ENCODE measurements at places on chromosomes 5 and 9.

DNA sequence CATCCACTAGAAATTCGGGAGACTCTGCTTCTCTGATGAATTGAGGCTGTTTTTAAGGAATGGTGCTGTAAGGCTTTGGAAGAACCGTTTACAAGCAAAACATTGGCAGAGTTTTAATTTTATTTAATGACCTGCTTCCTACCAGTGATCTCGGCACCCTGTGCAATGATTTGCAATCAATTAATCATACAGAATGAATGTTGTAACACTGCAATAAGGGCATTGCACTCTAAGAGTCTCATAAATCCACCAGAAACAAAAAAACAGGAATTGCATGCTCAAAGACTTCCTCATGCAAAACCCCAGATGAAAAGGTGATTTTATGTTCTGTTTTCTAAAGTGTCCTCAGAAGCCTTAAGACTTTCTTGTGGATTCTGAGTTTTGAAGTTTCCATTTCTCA lies 295.7 kb downstream of the ARHGEF28 start:
- H3K36me3 ChIP-seq = no peaks in the 10 kb centered on the region
- H3K27me3 ChIP-seq = no peaks in the 10 kb centered on the region
- H3K27ac ChIP-seq = no peak overlapping the region
- peaks cover 10% of the 10 kb centered on the region for H3K4me1 ChIP-seq
- no peak for DNase-seq
- no peak overlapping the region for H3K4me3 ChIP-seq

GRCh38 chr5:122516432-122516743 lies 204.4 kb downstream of the SNCAIP start:
- no peaks in the 10 kb centered on the region for H3K27me3 ChIP-seq
- H3K4me3 ChIP-seq = no peak overlapping the region
- no peak for DNase-seq
- no peak overlapping the region for H3K27ac ChIP-seq
- no peaks in the 10 kb centered on the region for H3K36me3 ChIP-seq

DNA sequence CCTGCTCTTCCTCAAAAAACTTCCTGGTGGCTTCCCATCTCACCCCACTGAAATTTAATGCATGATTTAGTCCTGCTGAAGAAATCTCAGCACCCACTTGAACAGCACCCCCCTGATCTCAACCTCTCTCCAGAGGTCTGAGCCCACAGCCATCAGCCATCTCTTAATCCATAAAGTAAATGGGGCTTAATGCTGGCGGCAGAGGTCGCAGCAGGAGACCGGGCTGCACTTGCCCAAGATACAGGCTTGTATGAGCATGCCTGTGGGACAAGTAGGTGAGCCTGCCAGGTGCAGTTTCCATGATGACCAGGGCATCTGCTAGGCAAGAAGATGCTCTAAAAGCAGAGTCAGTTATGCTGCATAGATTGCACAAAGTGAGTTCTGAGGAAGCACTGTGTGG lies 52.4 kb upstream of the CTXN3 start:
- H3K36me3 ChIP-seq = no peaks in the 10 kb centered on the region
- no peaks in the 10 kb centered on the region for H3K27me3 ChIP-seq
- DNase-seq = no peak
- no peak overlapping the region for H3K27ac ChIP-seq
- no peaks in the 10 kb centered on the region for H3K4me1 ChIP-seq

- H3K27me3 ChIP-seq = peaks cover 8% of the 10 kb centered on the region
- no peaks in the 10 kb centered on the region for H3K36me3 ChIP-seq
- no peak for DNase-seq
- H3K4me3 ChIP-seq = no peak overlapping the region
- no peak overlapping the region for H3K27ac ChIP-seq
- H3K4me1 ChIP-seq = no peaks in the 10 kb centered on the region
Observed at GRCh38 chr5:108515517-108516105, 133.7 kb upstream of the FBXL17 start.

DNA sequence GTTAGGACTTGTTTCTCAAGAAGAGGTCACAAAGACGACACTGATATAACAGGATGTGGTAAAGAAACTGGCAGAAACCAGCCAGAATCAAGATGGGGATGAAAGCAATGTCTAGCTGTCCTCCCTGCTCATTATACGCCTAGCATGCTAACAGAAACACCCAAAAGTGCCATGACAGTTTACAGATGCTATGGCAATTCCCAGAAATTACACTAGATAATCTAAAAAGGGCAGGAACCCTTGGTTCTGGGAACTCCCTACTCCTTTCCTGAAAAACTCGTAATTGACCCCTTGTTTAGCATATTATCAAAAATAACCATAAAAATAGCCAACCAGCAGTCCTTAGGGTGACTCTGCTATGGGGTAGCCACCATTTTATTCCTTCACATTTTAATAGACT lies 10.9 kb upstream of the MRPS30 start:
- H3K4me3 ChIP-seq = no peak overlapping the region
- no peak for DNase-seq
- H3K4me1 ChIP-seq = no peaks in the 10 kb centered on the region
- H3K27ac ChIP-seq = no peak overlapping the region
- no peaks in the 10 kb centered on the region for H3K27me3 ChIP-seq

- no peak overlapping the region for H3K4me3 ChIP-seq
- H3K27me3 ChIP-seq = peaks cover 4% of the 10 kb centered on the region
- no peak overlapping the region for H3K27ac ChIP-seq
Observed at GRCh38 chr9:113548221-113549041, 84.9 kb downstream of the RGS3 start.

DNA sequence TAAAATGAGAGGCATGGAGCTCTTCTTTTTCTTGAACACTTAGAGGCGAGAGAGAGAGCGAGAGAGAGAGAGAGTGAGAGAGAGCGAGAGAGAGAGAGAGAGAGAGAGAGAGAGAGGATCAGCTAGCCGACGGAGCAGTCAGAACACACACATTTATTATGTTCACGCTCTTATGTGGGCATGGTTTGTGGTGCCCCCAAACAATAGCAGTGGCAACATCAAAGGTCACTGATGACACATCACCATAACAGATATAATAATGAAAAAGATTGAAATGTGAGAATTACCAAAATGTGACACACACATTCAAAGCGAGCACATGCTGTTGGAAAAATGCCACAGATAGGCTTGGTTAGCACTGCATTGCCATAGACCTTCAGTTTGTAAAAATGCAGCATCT lies 116.1 kb downstream of the KDM4C start:
- H3K36me3 ChIP-seq = no peaks in the 10 kb centered on the region
- DNase-seq = no peak
- no peaks in the 10 kb centered on the region for H3K27me3 ChIP-seq
- H3K4me1 ChIP-seq = peaks cover 24% of the 10 kb centered on the region

- peak overlapping the region; percentile 77 for H3K27ac ChIP-seq
- DNase-seq = no peak
- no peaks in the 10 kb centered on the region for H3K27me3 ChIP-seq
- peaks cover 55% of the 10 kb centered on the region for H3K4me1 ChIP-seq
- H3K4me3 ChIP-seq = no peak overlapping the region
Observed at GRCh38 chr5:150021491-150022157, 21.1 kb downstream of the HMGXB3 start.

- peaks cover 5% of the 10 kb centered on the region for H3K4me1 ChIP-seq
- no peak overlapping the region for H3K27ac ChIP-seq
- no peak for DNase-seq
- no peak overlapping the region for H3K4me3 ChIP-seq
- H3K36me3 ChIP-seq = no peaks in the 10 kb centered on the region
Observed at GRCh38 chr9:86122311-86122710, 23.0 kb upstream of the GOLM1 start.

DNA sequence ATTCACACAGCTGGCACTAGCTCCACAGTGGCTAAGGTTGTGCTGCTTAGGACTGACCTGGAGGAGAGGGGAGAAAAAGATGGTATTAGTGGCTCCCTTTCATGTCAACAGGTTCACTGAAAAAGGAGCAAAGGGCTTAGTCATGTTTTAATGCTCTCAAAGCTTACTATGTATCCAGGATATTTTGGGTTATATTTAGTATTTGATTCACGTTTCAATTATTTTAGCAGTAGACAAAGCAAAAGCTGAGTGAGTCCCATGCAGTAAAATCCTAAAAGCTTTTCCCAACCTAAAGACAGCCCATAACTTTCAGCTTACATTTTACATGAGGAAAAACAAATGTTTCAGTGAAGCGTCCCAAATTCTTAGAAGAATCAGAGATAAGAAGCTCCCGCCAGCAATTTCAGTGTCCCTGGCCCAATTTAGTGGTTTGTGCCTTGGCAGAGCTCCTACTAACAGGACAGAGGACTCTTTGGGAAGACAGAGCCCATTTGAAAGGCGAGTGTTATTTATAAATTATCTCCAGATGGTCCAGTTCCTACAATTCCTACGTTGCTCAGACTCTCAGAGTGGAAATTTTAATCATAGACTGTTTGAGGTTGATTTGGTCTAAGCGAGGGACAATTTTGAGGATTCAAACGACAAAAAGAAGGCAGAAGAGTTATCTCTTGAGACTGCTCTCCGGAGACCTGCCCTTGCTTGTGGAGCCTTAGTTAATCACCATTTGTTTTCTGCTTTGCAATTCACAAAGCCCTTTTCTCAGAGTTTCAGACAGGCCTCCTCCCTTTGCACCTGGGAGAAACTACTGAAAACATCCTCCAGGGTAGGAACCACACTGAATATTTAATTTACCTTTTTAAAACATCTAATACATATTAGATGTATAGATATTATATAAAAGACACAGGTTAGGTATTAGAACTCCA lies 225.0 kb upstream of the ANKRD55 start:
- no peak for DNase-seq
- no peaks in the 10 kb centered on the region for H3K27me3 ChIP-seq
- no peak overlapping the region for H3K27ac ChIP-seq
- H3K4me3 ChIP-seq = no peak overlapping the region
- no peaks in the 10 kb centered on the region for H3K4me1 ChIP-seq

- H3K27ac ChIP-seq = no peak overlapping the region
- DNase-seq = no peak
- peaks cover 16% of the 10 kb centered on the region for H3K4me1 ChIP-seq
- no peak overlapping the region for H3K4me3 ChIP-seq
- no peaks in the 10 kb centered on the region for H3K36me3 ChIP-seq
- H3K27me3 ChIP-seq = no peaks in the 10 kb centered on the region
Observed at GRCh38 chr9:98518556-98518955, 190.2 kb downstream of the GABBR2 start.

- H3K27me3 ChIP-seq = peaks cover 11% of the 10 kb centered on the region
- H3K4me3 ChIP-seq = no peak overlapping the region
- no peak overlapping the region for H3K27ac ChIP-seq
Observed at GRCh38 chr9:35789541-35789940, 1.9 kb upstream of the NPR2 start.

- no peaks in the 10 kb centered on the region for H3K36me3 ChIP-seq
- no peak overlapping the region for H3K27ac ChIP-seq
- DNase-seq = no peak
- H3K4me1 ChIP-seq = no peaks in the 10 kb centered on the region
Observed at GRCh38 chr5:16477541-16477940, 11.9 kb upstream of the ZNF622 start.

DNA sequence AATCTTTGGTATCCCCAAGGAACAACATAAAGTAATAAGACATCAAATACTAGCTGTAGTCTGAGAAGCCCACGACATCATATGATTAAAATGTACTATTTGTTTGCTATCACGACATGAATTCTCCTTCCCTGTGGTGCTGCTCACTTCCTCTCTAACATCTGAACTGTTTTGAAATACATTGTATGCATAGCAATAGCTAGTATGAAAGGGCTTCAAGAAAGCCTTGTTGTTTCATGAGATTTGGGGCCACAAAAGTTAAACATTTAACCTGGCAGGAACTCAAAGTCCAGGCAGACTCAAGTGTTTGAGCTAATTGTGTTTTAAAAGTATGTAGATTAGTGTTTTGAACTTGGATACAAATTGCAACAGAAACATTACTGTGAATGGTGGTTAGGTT lies 237.4 kb upstream of the PTGER4 start:
- peaks cover 9% of the 10 kb centered on the region for H3K4me1 ChIP-seq
- H3K27me3 ChIP-seq = no peaks in the 10 kb centered on the region
- H3K36me3 ChIP-seq = no peaks in the 10 kb centered on the region
- no peak overlapping the region for H3K27ac ChIP-seq
- DNase-seq = no peak

DNA sequence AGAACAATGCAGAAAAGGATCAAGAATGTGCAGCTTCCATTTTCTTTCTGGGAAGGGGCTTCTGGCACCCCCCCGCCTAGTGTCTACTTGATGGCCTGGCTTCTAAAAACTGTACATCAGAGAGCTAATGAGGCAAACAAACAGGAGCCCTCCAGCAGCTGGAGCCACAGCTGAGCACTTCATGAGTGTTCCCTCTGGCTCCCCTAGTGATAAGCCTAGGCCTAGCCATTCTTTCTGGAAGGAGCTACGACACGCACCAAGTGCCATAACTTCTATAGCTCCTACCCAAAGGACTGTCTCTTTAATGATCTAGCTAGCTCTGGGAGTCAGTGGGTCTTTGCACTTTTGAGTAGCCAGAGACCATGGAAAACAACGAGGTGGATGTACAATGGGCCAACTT lies 66.1 kb downstream of the DNAH5 start:
- no peaks in the 10 kb centered on the region for H3K4me1 ChIP-seq
- no peak for DNase-seq
- no peaks in the 10 kb centered on the region for H3K27me3 ChIP-seq
- no peak overlapping the region for H3K27ac ChIP-seq
- H3K36me3 ChIP-seq = no peaks in the 10 kb centered on the region

DNA sequence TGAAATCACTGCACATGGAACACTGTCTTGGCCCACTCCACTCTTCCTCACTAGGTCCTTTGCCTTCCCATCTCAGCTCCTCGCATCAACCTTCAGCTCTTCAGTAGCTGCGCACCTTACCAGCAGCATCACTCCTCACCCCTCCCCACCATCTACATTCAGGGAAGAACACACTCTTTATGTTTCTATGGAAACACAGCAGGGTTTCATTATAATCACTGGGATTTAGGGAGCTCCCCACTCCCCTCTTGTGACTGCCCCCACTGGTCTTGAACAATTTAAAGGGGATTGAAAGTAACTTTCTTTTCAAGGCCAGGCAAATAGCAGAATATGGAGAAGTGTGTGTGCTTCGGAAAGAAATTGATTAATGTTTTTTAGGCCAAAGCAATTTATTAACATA lies 111.2 kb downstream of the INSYN2B start:
- H3K36me3 ChIP-seq = no peaks in the 10 kb centered on the region
- no peak overlapping the region for H3K4me3 ChIP-seq
- H3K27me3 ChIP-seq = no peaks in the 10 kb centered on the region
- H3K4me1 ChIP-seq = no peaks in the 10 kb centered on the region

GRCh38 chr5:143376911-143377813 lies 26.3 kb downstream of the NR3C1 start:
- H3K27ac ChIP-seq = peak overlapping the region; percentile 26
- H3K27me3 ChIP-seq = no peaks in the 10 kb centered on the region
- H3K4me3 ChIP-seq = no peak overlapping the region
- H3K4me1 ChIP-seq = peaks cover 18% of the 10 kb centered on the region
- peak; percentile 19 for DNase-seq
- peaks cover 3% of the 10 kb centered on the region for H3K36me3 ChIP-seq

Data from osteoblast (primary cell).